ENCODE measurements at places on chromosomes 7 and 10.

DNA sequence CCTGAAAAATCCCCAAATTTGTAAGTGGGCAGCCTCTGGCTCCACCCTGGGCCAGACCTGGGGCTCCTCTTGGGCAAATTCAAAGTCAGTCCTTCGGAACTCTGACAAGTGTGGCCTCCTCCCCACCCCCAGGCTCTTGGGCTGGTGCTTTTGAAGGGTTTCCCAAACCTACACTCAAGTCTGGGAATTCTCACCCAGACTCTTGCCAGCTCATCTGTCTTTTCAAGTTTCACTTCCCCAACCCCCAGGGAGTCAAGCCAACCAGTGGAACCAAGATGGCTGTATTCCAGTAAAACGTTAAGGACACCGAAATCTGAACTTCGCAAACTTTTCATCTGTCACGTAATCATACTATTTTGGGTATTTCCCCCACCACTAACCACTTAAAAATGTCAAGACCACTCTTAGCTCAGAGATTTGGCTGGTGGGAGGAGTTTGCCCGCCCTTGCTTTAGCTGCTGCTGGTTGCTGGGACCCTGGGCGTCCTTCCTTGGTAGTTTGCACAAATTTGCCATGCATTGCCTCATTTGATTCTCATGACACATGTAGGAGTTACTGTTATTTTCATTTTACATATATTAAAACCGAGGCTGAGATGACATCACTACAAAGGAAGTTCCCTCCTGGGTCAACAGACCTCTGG lies 1.7 kb upstream of the MYO1G start:
- no peak for DNase-seq

DNA sequence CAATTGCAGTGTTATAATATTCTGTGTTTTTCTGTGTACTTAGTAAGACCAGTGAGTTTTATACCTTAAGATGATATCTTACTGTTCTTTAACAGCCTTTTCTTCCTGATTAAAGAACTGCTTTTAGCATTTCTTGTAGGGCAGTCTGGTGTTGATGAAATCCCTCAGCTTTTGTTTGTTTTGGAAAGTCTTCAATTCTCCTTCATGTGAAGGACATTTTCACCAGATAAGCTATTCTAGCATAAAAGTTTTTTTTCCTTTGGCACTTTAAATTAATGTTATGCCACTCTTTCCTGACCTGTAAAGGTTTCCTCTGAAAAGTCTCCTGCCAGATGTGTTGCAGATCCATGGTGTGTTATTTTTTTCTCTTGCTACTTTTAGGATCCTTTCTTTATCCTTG lies 1059.8 kb downstream of the LRMDA start:
- no peak for DNase-seq

DNA sequence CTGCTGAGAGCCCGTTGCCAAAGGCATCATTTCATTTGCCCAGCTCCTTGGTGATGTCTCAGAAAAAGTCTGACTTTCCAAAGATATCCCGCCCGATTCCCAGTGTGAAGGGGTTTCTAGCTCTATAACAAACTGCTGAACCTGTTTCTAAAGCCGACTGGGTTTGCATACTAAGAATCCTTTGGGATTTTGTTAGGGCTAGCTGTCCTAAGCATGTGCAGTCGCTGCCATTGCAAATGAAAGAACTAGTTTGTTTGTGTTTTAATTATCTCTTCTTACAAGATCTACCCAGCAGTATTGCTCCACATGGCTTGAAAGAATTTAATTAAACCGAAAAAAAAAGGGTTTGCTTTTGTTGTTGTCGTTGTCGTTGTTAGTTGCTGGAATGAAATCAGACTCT lies 476.6 kb downstream of the GATA3 start:
- DNase-seq = no peak

- DNase-seq = no peak
These were observed 331.4 kb downstream of the CCSER2 start for GRCh38 chr10:84659497-84660439.

Data from stimulated activated CD8-positive, alpha-beta memory T cell treated with anti-CD3 and anti-CD28 coated beads, Interleukin-12 subunit alpha, Interleukin-12 subunit beta, amount 100 ng/mL, for 1 hour (primary cell).